CD4-positive, alpha-beta T cell treated with Interferon alpha-2 for 1 hour (primary cell): ENCODE measurements at places on chromosomes 11 and 22.

- DNase-seq: no peak
Measured at GRCh38 chr11:116958246-116958645, 120.8 kb upstream of the APOA1 start.

DNA sequence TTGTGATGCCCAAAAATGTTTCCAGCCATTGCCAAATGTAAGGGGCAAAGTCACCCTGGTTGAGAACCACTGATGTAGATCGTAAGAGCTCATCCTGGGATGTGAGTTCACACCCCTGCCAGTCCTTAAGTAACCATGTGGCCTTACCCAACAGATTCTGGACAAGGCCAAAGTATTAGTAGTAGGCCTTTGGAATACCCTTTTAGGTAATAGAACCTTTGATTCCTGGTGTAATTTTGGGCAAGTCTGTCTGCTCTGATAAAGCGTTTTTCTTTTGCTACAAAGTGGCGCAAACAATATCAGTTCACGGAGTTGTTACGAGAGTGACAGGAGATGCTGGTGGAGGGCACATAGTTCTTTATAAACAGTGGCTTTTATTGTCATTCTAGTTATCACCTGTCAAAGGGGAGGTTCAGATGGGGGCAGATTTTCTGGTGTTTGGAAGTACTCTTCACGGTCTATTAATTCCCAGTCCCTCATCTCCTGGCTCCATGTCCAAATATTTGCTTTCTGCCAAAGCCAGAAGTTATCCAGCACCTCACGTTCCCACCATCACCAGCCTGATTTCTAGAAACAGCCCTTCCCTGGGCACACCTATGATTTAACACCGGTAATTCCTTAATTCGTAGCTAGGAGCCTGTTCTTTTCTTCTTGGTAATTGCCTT lies 73.8 kb upstream of the CRYBB3 start:
- no peak for DNase-seq

DNA sequence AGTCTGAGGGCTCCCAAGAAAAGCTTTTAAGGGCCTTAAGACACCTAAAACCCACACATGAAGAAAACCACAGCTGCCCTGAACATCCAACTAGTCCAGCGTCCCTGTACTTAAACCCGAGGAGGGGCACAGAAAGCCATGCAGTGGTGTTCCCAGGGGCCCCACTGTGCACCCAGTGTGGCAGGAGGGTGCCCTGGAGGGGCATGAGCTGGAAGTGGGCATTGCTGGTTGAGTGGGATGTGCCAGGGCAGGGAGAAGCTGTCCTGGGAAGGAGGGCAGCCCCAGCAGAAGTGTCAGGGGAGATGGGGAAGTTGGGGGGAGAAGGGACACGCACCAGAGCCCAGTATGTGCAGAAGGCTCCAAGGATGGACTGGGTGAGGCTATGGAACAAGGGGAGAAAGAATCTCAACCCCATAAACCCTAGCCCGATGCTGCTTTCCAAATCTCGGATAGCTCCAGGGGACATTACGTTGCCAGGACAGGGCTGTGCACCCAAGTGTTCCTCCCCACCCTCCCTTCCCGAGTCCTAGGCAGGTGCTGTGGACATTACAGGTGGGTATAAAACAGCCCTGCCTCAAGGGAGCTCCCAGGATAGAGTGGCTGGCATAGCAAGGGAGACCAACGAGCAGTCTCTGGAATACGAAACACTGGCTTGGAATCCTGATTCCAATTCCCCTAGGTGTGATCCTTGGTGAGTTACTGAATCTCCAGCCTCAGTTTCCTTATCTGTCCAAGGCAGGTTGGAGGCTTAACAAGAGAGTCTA lies 44.2 kb downstream of the SHANK2 start:
- DNase-seq: no peak

GRCh38 chr11:120126620-120127019 lies 11.3 kb downstream of the TRIM29 start:
- DNase-seq: no peak

GRCh38 chr22:45881524-45881875 lies 95.5 kb downstream of the WNT7B start:
- no peak for DNase-seq
